HFF-Myc (cell line): ENCODE measurements at places on chromosomes 16 and 17.

DNA sequence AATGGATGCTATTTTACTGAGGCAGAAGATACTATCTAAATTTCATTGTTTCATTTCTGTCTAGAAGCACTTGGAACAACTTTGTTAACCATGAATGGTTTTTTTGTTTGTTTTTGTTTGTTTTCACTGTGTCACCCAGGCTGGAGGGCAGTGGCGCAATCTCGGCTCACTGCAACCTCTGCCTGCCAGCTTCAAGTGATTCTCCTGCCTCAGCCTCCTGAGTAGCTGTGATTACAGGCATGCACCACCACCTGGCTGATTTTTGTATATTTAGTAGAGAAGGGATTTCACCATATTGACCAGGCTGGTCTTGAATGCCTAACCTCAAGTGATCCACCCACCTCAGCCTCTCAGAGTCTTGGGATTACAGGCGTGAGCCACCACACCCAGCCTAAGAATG is 40.5 kb downstream of the ABHD15 start:
- DNase-seq, result no peak

DNA sequence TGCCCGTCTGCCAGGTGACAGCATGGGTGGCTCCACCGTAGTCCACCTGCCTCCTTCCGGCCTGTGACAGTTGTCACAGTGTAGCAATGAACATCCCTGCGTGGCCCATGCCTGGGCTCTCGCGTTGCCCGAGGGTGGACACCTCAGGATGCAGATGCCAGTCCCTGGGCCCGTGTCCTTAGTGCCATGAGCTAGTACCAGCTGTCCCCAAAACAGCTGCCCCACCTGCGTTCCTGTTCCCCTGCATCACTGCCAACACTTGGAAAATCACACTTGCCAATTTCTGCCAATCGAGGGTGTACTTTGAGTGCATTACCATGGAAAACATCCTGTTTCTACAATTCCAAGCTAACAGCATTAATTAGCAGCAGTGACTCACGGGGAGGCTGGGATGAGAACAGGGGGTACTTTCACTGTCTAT is 9.0 kb upstream of the C16orf95 start:
- DNase-seq, result no peak

GRCh38 chr17:50047488-50048126 is 8.3 kb upstream of the ITGA3 start:
- DNase-seq, result no peak

- DNase-seq, result no peak
Observed at GRCh38 chr17:7476494-7476893, 2.9 kb downstream of the ZBTB4 start.

DNA sequence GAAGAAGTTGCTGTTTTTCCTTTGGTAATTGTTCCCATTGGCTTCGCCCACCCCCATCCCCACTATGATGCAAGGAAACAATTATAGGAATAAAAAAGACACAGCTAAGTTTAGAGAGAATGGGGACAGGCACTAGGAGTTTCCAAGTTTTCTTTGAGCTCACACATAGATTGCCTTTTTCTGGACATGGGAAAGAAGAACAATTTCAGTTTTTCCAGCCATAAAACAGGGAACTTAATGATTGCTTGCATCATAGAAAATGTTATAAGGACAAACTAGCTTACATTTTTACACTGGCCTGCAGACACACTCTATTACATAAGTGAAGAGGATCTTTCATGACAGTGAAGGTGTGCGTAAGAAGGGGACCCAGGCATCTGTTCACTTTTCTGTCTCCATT is 142.3 kb upstream of the ZFHX3 start:
- DNase-seq, result no peak

DNA sequence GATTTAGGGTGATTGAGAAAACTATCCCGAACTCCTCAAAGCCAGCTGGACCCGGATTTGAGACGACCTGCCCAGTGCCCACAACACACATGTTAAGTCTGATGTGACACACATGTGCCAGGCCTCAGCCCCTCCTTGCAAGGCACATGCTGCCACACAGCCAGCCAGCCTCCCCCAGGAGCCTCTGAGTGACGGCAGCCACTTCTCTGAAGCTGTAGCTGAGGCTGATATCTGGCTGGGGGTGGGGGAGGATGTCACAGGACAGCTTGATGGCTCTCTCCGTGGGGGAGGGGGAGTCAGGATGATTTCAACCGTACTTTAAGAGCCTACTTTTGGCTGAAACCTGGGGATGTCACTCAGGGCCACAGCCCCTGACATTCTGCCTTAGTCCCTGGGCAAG is 40.9 kb downstream of the SRCIN1 start:
- no peak for DNase-seq

DNA sequence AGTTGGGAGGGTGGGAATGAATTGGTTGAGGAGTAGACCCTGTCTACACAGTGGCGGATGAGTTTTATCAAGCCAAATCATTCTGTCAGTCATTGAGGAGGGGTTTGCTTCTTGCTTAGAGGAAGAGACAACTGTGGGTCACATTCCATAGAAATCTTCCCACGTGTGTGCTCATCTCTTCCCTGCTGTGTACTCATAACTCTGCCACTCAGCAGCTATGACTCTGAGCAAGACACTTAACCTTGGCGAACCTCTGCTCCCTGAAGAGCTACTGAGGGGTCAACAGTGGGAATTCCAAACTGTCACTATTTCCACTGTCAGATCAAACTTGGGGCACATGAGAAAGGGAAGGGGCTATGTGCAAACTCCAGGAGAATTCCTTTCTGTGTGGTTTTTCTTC is 72.6 kb upstream of the COX10 start:
- no peak for DNase-seq

- no peak for DNase-seq
Observed at GRCh38 chr16:20628213-20628612, 52.0 kb upstream of the ACSM2B start.

DNA sequence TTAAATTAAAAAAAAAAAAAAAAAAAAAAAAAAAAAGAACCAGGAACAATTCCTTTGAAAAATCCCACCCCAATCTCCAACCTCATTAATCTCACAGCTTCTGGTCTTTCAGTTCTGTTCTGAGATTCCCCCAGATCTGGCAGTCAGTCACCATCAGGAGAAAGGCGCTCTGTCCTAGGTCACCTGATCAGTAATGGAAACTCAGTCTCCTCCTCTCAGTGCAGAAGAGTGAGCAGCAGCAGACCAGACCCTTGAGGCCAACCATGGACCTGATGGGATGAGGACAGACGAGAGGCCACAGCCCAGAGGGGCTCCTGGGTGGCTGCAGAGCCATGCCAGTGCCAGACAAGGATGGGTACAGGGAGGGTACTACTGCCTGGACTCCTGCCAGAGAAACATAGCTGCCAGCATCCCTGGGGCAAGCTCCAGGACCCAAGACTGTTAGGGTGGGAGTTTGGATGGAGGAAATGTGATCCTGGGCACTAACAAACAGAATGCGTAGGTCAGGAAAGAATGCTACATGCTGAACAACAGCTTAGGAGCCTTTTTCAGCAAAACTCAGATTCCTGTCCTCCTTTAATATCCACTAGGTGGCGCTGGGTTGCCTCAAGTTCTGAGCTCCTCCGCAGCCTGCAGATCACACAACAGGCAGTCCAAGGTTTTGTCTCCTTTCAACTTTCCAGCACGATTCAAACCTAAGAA is 28.7 kb downstream of the MPG start:
- DNase-seq, result peak; percentile 67

GRCh38 chr17:76354747-76355310 is 1.1 kb upstream of the PRPSAP1 start:
- DNase-seq, result no peak

DNA sequence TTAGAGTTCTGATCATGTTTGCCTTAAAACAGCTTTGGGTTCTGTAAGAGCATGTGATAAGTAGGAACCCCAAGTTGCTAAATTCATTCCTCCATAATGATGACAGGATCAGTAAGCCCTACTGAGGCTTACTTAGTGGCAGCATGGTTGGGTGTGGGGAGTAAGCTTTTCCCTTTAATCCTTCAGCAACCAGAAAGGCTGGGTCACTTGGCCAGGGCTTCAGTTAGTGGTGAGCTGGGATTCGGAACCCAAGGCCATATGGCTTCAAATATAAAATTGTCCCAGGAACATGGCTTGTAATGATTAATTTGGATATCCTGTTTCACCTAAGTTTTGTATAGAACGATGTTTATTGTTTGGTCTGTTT is 850 bp downstream of the GINS3 start:
- DNase-seq, result no peak

DNA sequence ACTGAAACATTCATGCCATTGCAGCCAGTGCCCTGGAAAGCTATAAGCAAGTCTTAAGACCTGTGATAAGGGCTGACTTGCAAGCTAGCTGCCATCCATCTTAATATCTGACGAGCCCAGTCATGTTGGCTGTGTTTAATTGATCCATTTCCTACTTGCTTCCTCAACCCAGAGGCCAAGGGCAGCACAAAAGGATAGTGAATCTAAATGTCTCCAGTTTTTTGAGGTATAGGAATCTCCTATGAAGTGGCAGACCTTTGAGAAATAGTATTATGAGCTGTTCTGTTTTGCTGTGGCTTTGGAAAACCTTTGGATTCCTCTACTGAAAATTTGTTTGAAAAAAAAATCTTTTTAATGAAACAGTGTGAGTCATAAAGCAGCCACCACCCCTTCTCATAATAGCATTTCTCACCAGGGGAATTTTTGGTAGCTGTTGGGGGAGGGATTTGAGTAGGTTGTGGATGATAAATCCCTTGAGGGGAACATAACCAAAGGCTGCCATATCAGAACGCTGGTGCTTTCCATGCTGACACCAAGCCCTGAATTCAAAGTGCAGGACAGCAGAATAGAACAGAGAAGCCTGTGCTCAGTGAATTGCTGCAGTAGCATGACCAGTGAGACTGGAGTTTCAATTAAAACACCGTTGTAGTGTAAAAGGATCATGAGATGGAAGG is 12.9 kb downstream of the ZNRF1 start:
- DNase-seq, result peak; percentile 58

DNA sequence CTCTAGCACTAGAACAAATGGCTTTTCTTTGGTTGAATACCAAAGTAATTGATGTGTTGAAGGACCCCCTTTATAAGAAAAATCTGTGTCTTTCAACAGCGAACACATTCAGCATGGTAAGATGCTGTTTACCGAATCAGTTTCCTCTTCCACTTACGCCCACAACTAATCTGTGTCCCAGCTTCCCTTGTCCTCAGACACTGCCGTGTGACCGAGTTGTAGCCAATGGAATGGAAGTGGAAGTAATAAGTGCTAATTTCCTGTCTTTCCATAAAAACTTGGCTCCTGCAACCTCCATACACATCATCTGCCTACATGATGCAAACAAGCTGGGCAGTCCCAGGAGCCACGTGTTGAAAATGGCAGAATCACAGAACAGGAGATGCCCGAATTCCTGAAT is 10.4 kb downstream of the CDIPT start:
- DNase-seq, result peak; percentile 52

DNA sequence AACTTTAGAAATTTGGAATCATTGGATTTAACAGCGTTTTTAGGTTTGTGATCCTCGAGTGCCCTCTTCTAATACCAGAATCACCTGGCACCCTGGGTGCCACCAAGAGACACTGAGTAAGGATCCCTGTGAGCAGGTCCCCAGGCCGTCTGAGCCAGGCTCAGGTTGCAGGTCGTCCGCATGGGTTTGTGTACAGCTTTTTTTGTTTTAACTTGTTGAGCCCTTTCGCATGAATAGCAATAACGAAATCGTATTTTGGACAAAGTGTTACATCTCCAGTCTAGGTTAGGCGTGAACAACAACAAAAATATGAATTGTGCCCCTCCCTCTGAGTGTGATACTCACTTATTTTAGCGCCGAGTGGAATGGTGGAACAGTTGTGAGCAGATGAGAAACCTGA is 10.9 kb downstream of the USP10 start:
- DNase-seq, result no peak

DNA sequence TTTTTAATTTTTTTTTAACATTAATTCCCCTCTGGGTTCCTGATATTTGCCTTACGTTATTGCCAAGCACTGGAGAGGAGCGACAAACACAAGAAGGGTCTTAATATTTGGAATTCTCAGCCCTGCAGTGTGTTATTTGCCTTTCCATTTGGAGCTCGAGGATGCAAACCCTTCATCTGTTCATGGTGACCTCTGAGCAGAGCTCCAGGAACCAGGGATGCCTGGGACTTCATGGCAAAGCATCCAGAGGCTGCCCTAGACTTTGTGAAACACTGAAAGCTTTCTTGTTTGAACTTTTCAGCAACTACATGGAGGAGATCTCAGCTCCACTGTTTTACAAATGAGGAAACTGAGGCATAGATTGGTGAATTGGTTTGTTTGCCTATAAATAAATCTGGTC is 254.2 kb downstream of the CBLN1 start:
- no peak for DNase-seq

DNA sequence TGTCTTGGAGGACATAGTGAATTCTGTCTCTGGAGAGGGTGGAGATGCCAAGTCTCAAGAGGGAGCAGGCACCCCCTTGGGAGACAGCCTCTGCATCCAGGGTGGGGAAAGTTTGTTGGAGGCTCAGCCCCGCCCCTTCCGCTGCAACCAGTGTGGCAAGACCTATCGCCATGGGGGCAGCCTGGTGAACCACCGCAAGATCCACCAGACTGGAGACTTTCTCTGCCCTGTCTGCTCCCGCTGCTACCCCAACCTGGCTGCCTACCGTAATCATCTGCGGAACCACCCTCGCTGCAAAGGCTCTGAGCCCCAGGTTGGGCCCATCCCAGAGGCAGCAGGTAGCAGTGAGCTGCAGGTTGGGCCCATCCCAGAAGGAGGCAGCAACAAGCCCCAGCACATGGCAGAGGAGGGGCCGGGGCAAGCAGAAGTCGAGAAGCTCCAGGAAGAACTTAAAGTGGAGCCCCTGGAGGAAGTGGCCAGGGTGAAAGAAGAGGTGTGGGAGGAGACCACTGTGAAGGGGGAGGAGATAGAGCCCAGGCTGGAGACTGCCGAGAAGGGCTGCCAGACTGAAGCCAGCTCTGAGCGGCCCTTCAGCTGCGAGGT is 5.2 kb downstream of the ZNF646 start:
- DNase-seq, result no peak

- no peak for DNase-seq
Observed at GRCh38 chr17:57823469-57824401, 26.1 kb downstream of the MRPS23 start.

DNA sequence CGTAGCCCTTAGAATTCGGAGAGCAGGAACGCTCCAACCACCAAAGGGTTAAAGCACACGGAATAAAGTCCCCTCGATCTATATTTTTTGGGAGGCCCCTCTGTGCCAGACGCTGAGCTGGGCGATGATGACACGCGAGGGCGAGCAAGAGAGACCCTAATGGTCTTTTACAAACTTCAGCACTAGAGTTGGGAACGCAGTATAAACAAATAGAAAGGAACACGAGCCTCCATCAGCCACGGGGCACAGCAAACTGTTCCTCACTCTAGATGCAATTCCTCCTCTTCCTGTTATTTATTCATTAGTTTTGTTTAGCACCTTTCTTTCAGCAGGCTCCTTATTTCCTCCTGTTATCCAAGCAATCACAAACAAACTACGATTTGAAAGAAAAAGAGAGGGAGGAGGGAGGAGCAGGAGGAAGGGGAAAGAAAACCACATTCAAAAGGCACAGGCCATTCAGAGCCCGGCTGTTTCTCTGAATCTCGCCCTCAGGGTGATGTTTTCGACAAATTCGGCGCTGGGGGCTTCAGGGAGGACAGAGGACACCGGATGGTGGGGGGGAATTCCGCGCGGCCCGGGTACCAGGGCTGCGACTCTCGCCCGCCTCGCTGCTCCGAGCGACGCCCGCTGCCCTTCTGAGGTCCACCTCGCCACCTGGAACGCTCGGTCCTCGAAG is 1.6 kb downstream of the TOX3 start:
- no peak for DNase-seq
